ENCODE measurements at places on chromosomes 3 and 15.

DNA sequence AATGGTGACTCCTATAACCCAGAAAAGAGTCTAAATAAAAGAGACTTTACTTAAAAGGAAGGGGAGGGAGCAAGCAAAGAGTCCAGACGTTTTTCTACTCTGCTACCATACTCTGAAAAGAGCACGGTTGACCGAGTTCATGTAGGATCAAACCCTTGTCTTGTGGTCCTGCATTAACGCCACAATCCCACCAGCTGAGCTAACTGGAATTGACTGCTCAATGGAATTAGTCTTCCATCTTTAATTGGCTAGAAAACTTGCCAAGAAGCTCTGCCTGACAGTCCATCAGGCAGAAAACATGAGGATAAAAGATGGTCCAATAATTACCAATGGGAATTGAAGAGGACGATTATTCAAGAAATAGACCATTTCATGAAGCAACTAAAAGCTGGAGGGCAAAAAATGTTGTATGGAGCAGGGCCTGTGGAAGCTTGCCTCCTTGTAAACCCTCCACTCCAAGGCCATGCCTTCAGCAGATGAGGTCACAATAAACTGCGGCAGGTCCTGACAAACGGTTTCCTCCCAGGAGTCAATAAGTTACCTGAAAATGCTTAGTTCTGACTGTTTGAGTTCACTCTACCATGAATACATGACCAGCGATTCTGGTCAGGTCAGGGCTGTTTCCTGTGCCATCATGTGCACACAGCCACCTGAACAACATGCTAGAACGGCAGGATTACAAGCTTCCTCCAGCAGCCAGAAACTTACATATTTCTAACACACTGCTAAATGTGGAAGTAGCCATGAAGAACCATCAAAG lies 35.6 kb upstream of the ARHGEF3 start:
- no peaks in the 10 kb centered on the region for H3K27me3 ChIP-seq
- H3K27ac ChIP-seq = peak overlapping the region; percentile 53
- H3K36me3 ChIP-seq = no peaks in the 10 kb centered on the region
- no peak for DNase-seq
- peaks cover 7% of the 10 kb centered on the region for H3K4me1 ChIP-seq

DNA sequence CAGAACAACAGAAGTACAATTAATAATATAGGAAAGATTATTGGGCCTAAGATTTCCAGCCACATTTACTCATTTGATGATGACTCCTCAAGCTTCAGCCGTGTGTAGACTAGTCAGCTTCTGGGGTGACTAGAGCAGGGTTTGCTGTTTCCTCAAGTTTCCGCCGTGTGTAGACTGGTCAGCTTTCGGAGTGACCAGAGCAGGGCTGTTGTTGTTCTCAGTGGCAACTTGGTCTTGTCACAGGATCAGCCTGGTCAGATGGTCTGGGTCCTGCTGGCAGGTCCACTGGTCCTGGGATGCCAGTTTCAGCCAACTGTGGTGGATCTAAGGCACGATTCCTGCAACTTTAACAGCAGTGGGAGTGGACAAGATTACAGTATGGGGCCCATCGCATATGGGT lies 21.8 kb upstream of the NOX5 start:
- DNase-seq = no peak
- H3K4me3 ChIP-seq = no peak overlapping the region
- no peak overlapping the region for H3K27ac ChIP-seq
- no peaks in the 10 kb centered on the region for H3K27me3 ChIP-seq
- H3K4me1 ChIP-seq = no peaks in the 10 kb centered on the region

DNA sequence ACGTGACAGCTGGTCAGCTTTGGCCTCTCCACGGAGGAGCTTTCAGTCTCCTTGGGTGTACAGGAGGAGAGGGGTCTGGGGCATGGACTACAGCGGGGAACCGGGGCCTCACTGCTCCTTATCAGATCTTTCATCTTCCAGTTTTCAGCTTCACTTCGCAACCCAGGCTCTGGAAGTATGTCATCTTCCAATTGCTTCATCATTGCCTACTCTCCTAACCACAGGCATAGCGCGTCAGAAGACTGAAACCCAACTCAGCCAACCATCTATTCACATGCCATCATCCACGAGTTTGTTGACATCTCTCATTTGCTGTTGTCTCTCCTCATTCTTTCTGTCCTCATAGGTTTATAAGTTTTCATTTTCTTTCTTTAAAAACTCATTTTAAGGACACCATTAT lies 119.5 kb downstream of the MYLK start:
- DNase-seq = no peak
- H3K36me3 ChIP-seq = no peaks in the 10 kb centered on the region
- H3K27ac ChIP-seq = no peak overlapping the region

GRCh38 chr3:117547956-117548550 lies 838.5 kb downstream of the TUSC7 start:
- H3K4me1 ChIP-seq = no peaks in the 10 kb centered on the region
- H3K36me3 ChIP-seq = no peaks in the 10 kb centered on the region
- DNase-seq = no peak
- no peak overlapping the region for H3K4me3 ChIP-seq

- no peaks in the 10 kb centered on the region for H3K36me3 ChIP-seq
- no peaks in the 10 kb centered on the region for H3K27me3 ChIP-seq
Measured at GRCh38 chr15:100192097-100193080, 149.4 kb downstream of the ADAMTS17 start.

GRCh38 chr3:26369133-26369532 lies 253.4 kb upstream of the LRRC3B start:
- no peaks in the 10 kb centered on the region for H3K4me1 ChIP-seq
- H3K27me3 ChIP-seq = no peaks in the 10 kb centered on the region
- H3K36me3 ChIP-seq = no peaks in the 10 kb centered on the region
- no peak for DNase-seq
- no peak overlapping the region for H3K4me3 ChIP-seq

DNA sequence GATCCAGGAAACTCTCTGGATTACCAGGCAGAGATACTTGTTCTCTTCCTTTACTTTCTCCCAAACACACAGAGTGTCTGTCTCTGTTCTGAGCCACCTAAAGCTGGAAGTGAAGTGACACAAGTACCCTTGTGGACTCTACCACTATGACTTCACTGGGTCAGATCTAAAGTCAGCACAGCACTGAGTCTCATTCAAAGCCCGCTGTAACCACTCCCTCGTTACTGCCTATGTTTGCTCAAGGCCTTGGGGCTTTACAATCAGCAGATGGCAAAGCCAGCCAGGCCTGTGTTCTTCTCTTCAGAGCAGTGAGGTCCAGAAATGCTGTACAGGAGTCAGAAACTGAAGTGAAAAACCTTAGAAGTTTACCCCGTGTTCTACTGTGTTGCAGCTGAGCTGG lies 588.3 kb upstream of the SEMA6D start:
- no peak overlapping the region for H3K4me3 ChIP-seq
- H3K4me1 ChIP-seq = no peaks in the 10 kb centered on the region
- no peak for DNase-seq
- no peak overlapping the region for H3K27ac ChIP-seq
- no peaks in the 10 kb centered on the region for H3K27me3 ChIP-seq

GRCh38 chr15:99969261-99969920 lies 236.2 kb upstream of the LYSMD4 start:
- H3K4me3 ChIP-seq = no peak overlapping the region
- H3K36me3 ChIP-seq = no peaks in the 10 kb centered on the region
- DNase-seq = no peak
- H3K27me3 ChIP-seq = no peaks in the 10 kb centered on the region
